ENCODE measurements at places on chromosomes 7 and 10.

DNA sequence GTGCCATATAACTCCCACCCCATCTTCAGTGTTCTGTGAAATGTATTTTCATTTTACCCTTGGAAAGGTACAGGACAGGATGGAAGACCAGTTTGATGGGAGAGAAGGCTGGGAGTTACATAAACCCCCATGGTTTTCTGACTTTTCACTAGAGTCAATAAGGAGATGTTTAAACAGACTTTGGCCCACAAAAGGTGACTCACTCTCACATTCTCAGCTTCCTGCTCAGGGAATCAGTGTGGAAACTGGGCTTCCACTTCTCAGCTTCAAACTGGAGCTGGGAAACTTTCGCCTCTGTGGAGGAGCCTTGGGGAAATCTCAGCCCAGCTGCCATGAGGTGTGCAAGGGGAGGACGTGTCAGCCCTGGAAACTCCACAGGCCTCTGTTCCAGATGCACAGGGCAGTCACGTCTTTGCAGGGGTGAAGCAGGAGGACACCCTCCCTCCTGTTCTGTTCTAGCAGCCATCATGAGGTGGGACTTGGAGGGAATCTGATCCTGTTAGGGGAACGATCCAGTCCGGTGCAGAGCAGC lies 560.5 kb upstream of the GALNT17 start:
- DNase-seq = no peak

DNA sequence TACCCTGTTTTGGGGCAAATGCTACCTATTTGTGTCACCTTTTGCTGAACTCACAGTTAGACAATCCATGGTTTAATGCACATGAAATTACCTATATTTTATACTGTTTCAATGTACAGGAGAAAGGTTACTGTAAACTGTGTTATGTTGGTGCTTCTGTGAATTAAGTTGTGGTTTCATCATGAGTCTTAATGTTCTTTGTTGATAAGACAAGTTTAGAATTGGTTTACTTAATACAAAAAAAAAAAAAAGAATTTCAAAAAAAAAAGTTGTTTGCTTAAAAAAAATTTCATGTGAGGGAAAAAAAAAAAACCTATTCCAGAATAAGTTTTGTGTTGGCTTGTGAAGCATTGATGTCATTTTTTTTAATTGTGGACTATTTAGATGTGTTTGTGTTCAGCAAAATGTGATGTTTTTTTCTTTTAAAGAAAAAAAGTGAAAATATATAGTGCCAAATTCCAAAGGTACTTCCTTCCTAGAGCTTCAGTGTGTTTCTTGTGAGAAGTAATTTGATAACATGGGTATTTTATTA lies 280.3 kb downstream of the USP6NL start:
- DNase-seq = no peak

DNA sequence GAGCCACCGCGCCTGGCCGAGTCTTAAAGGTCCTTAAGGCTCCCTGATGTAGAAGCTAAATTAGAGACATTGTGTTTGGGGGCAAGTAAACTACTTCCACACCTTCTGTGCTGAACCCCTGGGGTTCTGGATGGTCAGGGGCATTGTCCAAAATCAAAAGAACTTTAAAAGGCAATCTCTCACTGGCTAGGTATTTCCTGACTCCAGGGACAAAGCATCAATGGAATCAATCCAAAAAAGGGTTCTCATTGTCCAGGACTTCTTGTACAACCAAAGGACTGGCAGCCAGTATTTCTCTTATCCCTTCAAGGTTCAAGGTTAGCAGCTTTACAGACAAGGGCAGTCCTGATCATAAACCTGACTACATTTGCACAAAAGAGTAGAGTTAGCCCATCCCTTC lies 24.0 kb downstream of the SRPK2 start:
- DNase-seq = no peak

DNA sequence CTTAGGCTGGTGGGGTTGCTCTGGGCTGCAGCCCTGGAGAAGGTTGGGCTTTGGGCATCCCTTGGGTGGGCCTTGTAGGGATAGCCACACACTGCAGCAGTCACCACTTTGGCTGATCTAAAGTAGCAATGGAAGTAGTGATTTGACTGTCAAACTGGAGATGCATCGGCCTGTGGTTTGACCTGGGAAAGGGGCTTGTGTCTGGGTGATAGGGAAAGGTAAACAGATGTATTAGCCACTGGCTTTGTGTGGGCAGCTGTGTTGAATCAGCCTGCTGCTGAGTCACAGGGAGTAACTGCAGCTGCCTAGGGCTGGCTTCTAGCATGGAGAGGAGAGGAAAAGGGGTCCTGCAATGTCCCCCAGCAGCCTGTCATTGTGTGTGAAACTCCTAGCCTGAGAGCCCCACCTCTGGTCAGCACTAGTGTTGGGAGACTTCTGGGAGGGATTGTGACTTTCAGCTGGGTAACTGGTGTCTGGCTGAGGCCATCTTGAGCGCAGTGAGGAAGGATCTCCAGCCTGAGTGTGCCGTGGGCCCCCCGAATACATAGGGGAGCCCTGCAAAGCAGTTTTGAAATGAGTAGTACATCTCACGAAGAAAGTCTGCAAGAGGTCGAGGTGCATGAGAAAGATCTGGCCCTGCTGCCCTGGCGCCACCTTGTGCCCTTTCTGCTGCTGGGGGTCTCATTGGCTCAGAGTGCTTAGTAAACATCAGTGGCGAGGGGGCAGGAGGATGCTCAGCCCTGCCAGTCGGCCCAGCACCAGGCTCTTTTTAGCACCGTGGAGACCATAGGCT lies 117.3 kb downstream of the FANK1 start:
- DNase-seq = no peak

- no peak for DNase-seq
Observed at GRCh38 chr7:132773527-132773956, 197.3 kb upstream of the PLXNA4 start.

GRCh38 chr10:98033515-98033914 lies 3.1 kb upstream of the CRTAC1 start:
- no peak for DNase-seq
